Upper lobe of left lung (tissue), 6 donors: ENCODE measurements at places on chromosomes 1 and 21. TPM values are rescaled to one million over a fixed set of nuclear protein-coding genes. Genes with fewer than 3 reads are reported as not detected.
A peak's percentile ranks its signal among the peaks of the same experiment; 100 is the strongest.

GRCh38 chr1:246425895-246426294 is 81.2 kb downstream of the SMYD3 start:
- DNase-seq = no peak

GRCh38 chr1:185570962-185571361 is 163.2 kb upstream of the HMCN1 start:
- no peak for DNase-seq

DNA sequence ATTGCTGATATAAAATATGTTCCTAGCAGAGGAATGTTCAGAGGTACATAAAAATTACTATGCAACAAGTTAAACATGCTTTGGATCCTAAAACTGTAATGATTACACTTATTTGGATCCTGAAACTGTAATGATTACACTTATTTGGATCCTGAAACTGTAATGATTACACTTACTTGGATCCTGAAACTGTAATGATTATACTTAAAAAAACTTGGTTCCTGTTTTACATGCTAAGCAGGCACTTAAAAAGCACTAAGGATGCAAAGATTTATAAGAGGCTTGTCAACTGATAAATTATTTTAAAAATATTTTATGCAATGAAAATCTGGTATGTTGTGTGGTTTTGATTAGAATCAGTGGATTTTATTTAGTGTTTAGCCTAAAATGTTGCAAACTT is 47.7 kb downstream of the ZNHIT6 start:
- no peak for DNase-seq

GRCh38 chr21:16974060-16974459 is 538.8 kb upstream of the CXADR start:
- no peak for DNase-seq

DNA sequence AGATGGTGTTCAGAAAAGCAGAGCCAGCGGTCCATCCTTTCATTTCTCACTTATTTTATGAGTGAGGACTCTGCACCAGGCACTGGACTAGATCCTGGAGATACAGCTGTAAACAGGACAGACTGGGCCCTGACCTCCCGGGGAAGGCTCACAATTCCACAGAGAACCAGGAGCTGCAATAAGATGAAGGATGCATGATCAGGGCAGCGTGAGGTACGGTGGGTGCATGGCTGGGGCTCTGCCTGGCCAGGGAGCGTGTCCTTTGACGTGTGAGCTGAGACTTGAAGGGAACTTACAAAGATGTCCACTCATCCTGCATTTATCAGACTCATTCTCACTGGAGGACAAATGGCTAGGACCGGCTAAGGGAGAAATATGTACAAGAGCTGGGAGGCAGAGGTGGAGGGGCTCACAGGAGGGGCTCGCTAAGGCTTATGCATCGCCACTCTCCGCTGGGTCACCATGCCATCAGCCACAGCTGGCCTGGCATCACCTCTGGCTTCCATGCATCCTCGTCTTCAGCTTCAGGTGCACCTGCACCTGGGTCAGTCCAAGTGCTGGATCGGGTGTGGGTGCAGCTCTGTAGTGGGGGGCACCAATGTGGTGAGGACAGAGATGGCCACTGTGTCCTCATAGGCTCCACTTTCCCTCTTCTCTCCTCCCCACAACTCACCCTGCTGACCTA is 213.9 kb downstream of the TOMM20 start:
- no peak for DNase-seq

GRCh38 chr1:111366256-111366655 is 61.3 kb downstream of the OVGP1 start:
- no peak for DNase-seq

- no peak for DNase-seq
Measured at GRCh38 chr1:50180367-50180766, 71.6 kb downstream of the ELAVL4 start.

- DNase-seq = no peak
Measured at GRCh38 chr1:87334351-87335174, 5.9 kb downstream of the LMO4 start.

- no peak for DNase-seq
Measured at GRCh38 chr21:31879911-31880310, 7.1 kb downstream of the HUNK start.

DNA sequence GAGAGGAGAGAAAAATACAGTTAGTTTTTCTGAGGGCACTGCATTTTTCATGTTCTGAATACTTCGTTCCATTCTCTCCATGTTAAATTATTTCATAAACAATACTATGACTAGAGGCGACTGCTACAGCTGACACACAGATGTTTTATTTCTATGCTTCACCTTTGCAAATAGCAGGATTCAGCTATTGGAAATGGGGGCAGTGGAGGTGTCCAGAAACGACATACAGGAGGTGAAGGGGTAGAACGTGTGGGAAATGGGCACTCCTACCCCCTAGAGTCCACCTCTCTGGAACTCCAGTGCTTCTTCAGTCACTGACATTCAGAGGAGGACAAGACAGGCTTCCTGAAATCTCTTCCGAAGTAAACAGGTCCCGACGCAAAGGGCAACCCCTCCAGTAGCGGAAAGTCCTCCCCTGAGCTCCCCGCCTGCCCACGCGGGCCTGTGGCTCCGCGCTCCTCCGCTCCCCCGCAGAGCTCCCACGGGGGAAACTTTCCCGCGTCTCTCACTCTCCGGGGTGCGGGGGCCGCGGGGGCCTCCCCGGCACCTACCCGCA is 480 bp downstream of the DPYD start:
- DNase-seq = no peak

GRCh38 chr21:42041246-42041645 is 29.9 kb upstream of the UMODL1 start:
- no peak for DNase-seq

- DNase-seq = no peak
Measured at GRCh38 chr1:121483234-121483633, 298.5 kb downstream of the SRGAP2C start.

- no peak for DNase-seq
Measured at GRCh38 chr1:53614231-53615021, 124.5 kb downstream of the GLIS1 start.

GRCh38 chr1:170126696-170127095 is 19.1 kb upstream of the NTMT2 start:
- DNase-seq = no peak

DNA sequence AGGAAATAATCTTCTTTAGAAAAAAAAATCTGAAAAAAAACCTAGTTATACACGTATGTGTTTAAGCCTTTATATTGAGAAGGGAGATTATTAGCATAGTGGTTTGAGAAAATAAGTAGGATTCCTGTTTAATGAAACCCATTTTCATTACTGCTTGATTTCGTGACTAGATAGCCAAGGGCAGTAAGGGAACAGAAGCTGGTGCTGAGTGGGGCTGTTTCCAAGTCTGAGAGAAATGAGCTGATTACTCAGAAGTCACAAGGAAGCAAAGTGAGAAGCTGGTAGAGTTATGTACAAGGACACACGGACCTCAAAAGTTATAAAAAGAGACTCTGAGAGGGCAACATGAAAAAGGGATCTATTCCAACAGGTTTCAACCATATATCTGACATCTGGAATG is 256.5 kb downstream of the TTLL7 start:
- DNase-seq = no peak

- peak; percentile 48 for DNase-seq
Measured at GRCh38 chr1:108644984-108645383, 15.9 kb downstream of the HENMT1 start.

- no peak for DNase-seq
Measured at GRCh38 chr21:33299181-33299752, 25.5 kb upstream of the IFNAR1 start.

- no peak for DNase-seq
Measured at GRCh38 chr1:172351754-172352161, 68.7 kb upstream of the C1orf105 start.

- DNase-seq = no peak
Measured at GRCh38 chr21:33231526-33231925, 1.8 kb downstream of the IFNAR2 start.

DNA sequence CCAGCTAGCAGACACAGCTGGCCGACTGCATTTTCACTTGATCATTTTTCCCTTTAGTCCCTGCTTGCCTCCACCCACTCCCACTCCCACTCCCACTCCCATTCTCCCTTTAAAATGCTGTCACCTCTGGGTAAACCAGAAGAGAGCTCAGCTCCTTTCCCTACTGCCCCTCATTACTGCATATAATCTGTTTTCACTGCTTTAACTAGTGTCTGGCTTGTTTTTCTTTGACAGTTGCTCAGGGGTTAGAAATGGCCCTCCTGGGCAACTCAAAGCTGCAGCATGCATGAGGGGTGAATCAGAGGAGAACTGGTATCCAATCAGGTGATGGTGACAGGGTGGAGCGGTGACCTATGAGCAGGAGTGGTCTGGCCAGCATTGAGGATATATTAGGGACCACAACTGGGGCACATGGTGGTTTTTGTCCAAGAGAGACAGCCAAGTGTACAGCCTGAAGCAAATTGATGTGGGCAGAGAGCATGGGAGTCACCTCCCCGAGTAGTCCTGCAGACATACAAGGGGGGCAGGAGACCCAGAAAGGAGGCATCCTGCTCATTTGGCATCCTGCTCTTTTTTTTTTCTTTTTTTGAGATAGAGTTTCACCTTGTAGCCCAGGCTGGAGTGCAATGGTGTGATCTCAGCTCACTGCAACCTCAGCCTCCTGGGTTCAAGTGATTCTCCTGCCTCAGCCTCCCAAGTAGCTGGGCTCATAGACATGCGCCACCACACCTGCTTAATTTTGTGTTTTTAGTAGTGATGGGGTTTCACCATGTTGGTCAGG is 42.6 kb upstream of the SRSF10 start:
- no peak for DNase-seq

DNA sequence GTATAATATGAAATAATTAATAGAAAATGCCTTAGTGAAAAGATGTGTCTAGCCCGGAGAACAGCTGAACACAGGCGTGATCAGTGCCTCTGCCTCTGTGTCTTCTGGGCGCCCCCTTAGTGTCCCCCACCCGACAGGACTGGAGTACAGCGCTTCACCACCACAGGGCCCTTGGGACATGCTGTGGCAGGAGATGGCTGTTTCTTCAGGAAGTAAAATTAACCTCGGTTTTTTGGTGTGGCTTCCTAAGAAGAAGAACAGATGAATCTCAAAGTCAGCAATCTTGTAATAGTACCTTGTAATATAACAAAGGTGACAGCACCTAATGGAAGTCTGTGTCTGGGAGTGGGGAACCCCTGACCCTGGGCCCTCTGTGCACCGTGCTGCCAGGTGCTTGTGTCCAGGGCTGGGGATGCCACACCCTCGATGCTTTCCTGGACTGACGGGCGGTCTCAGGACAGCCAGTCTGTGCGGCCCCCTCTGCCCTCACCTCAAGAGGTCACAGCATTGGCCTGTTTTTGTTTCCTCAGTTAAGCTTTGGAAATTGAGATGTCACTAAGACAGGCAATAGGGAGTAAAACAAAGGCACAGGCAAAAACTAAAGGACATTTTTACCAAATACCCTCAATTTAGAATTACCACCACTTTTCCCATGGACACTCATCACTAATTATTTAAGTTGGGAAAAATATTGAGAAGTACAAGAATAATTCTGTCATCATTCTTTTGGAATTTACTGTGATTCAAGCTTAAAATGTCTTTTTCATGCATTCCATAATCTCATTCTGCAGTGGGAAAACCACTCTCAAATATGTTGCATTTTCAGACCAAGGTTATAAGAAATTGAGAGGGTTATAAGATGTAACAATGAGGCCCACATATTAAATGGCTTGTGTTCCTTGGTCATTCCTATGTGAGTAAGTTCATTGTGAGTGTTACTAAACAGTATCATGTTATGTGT is 79.3 kb downstream of the ADARB1 start:
- DNase-seq = no peak

GRCh38 chr1:219938706-219939105 is 10.3 kb upstream of the SLC30A10 start:
- no peak for DNase-seq

- no peak for DNase-seq
Measured at GRCh38 chr1:10193288-10193687, 17.1 kb upstream of the KIF1B start.

OLFML2B gene
- 12.8 TPM for total RNA-seq

TPTE gene
- total RNA-seq = not detected

TMPRSS15 gene
- total RNA-seq = not detected

RNU1-1 gene
- total RNA-seq = under 0.01 TPM

KRTAP11-1 gene
- total RNA-seq = not detected

TFAP2E gene
- total RNA-seq = 7.3 TPM

KRTCAP2 gene
- 82.1 TPM for total RNA-seq

VWA5B1 gene
- 0.14 TPM for total RNA-seq

MTMR11 gene
- total RNA-seq = 8.4 TPM
